Tongue (tissue), 3 donors: ENCODE measurements at places on chromosomes 12 and 14. TPM values are rescaled to one million over a fixed set of nuclear protein-coding genes. Genes with fewer than 3 reads are reported as not detected.

ACSM4 gene
- not detected for total RNA-seq

DHRS2 gene
- not detected for total RNA-seq

CMA1 gene
- not detected for total RNA-seq

LHX5 gene
- not detected for total RNA-seq

EIF2S3B gene
- 1.2 TPM for total RNA-seq
